Stimulated activated CD8-positive, alpha-beta memory T cell treated with anti-CD3 and anti-CD28 coated beads, Interleukin-15, amount 100 ng/mL, for 4 hours (primary cell): ENCODE measurements at places on chromosomes 12 and 14.

DNA sequence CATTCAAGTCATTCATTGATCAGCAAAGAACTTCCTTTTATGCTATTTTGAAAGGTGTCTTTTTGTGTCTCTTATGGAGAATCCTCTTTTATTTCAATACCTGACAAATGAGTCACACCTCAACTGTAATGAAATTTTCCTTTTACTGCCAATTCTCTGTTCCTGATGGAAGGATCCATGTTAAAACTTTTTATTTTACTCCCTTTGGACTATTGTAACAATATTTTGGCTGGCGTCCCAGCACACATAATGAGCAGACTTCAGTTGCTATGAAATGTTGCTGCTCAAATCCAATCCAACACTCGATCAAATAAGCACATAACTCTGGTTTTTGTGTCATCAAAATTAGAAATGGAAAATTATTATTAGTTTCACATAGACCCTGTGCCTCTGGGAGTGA is 21.9 kb upstream of the SLC15A5 start:
- DNase-seq: no peak

DNA sequence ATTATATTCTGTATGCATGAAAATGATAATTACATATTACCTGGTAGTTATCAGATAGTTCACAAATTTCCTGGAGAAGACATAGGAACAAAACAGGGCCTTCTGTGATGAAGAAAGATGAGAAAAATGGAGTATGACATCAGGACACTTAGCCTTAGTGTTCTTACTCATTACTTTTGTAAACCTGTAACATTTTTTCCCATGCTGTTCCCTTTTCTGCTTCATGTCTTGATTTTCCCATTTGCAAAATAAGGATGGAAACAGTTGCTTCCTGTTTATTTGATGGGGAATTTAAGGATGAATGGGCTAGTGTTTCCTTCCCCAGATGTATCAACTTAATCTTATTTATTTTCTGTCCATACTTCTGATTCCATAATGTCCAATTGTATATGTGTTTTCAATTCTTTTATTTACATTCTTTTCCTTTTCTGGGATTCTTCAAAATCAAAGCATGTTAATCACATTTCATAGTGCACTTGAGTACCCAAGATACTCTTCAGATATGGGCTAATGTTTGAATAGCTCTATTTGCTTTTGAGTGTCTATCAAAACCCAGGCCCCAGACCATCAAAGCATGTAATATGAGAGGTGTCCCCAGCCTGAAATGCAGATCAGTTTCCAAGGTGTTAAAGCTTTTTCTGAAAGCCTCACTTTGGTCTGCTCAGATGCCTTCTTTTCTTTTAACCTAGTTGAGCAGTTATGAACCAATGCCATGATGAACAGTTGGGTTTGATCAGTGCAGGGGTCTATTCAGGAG is 260.5 kb downstream of the RAD51B start:
- DNase-seq: no peak

- no peak for DNase-seq
Observed at GRCh38 chr14:74620923-74621322, 8.9 kb upstream of the LTBP2 start.

DNA sequence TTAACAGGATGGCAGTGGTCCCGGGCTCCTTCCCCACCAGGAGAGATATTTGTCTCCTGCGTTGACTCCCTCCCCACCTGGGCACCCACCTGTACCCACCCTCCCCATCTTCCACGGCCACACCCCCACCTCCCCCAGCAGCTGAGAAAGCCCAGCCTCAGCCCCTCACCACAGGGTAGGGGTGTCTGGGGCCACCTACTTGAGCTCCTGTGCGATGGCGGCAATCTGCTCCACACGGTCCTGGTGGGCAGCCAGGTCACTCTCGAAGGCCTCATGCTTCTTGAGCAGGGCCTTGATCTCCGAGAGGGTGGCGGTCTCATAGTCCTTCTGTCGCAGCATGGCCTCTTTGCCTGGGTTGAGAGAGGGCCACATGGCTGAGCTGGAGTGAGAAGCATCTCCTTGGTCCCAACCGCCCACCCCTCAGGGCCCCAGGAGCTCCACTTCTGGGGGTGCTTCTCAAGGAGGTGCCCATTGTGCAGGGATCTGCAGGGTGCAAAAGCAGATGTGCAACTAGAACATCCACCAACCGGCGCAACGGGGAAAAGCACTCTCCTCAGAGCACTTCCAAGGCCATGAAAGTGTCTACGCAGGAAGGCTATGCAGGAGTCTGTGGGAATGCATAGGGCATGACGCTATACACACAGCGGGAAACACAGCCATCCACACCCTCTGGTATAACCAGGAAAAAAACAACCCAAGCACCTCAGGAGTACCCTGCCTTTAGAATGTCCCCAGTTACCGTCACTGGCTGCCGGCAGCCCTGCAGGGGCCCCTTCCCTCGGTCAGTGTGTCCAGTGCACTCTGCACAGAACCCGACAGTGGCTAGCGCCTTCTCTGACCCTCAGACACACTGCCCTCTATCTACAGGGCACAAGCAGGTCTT is 92.6 kb upstream of the ZFP36L1 start:
- no peak for DNase-seq

DNA sequence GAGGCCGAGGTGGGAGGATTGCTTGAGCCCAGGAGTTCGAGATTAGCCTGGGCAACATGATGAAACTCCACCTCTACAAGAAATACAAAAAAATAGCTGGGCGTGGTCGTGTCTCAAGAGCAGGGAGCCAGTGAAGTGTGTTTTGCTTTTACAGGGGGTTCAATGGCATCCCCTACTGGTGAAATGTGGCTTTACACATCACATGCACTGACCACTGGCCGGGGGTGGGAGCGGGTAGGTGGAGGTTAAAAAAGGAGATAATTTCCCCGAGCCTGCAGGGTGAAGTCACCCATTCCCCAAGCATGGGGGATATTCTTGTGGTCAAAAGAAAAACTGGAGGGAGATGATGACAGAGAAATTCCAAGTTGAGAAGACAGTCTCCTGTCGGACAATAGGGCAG is 63.6 kb upstream of the PWP1 start:
- DNase-seq: no peak

- DNase-seq: no peak
Observed at GRCh38 chr12:102438047-102438826, 42.1 kb downstream of the IGF1 start.

GRCh38 chr14:20690848-20691640 is 2.5 kb downstream of the ANG start:
- DNase-seq: no peak

- DNase-seq: no peak
Observed at GRCh38 chr12:83113945-83114344, 427.2 kb downstream of the TMTC2 start.

DNA sequence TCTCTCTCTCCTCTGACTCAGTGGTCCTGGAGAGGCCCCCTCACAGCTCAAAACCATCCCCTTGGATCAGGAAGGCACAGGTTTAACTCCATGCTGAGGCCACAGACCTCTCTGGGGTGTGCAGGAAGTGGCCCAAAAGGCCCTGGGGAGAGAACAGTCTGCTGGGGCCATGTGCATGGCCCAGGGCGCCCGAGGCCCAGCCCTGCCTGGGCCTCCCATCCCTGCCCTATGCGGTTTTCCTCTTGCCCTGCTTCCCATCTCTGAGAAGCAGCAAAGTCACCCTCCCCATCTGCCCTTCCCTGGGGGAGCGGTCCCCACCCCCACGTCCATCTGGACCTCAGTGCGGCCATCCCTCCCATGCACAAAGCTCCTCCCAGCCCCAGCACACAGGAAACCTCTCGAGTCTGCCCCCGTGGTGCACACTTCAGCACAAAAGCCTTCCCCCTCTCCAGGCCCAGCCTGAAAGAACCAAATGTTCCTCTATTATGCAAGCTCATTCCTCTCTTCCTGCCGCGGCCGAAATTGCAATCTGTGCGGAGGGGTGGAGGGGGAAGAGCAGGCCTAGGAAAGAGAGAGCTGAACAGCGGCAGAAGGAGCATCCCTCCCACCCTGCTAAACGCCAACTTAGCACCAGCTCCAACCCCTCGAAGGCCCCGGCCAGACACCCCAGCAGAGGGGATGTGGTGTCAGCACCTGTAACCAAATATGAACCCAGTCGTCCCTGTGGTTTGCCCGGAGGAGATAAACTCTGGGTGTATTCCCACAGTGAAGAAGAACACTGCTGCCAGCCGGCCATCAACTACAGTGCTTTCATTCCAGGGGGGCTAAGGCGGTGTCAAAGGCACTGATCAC is 108.5 kb downstream of the SCARB1 start:
- DNase-seq: no peak

DNA sequence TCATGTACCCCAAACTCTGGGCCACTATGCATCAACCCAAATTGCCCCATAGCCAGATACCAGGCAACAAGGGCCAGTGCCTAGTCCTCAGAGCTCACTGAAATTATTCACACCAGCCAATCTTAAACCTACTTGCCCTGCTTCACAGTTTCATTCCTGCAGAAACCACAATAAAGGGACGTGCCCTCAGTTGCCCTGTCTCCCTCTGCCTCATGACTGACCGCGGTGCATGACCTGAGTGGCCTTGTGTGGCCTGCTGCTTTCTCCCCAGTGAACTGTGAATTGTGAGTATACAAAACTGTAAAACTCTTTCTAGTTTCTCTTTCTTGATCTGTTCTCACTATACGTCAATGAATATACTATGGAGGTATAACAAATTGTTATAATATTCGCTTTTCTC is 490.9 kb upstream of the MIS18BP1 start:
- no peak for DNase-seq

GRCh38 chr14:54202288-54202687 is 194.5 kb upstream of the CDKN3 start:
- DNase-seq: no peak

GRCh38 chr12:69932154-69932553 is 107.1 kb downstream of the MYRFL start:
- no peak for DNase-seq

DNA sequence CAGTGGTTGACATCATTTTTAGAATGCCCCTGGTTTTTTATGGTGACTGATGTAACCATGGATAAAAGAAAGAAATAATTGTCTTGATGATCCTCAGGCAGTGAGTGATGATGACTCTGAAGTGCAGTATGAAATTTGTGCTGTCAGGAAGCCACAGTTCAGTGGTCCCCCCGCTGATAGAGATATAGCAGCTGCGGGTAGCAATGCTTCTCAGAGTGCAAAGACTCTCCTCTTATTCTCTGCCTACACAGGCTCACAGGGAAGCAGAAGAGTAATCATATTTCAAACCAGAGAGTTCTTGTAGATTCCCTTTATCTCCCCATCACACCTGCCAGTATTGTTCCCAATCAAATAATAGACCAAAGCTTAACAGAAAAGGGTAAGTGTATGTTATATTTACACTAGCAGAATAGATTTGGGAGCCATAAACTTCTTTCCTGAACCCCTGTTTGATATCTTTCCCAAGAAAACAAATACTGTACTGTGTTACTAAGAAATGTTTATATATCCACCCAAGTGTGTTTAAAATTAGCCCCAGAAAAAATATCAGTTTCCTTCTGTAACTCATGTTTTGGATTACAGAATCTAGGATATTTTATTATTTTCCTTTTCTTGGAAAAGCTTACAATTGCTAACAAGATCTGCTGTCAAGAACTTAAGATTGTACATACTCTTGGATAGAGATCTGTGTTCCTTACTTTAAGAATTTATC is 1817.4 kb upstream of the FLRT2 start:
- DNase-seq: no peak

DNA sequence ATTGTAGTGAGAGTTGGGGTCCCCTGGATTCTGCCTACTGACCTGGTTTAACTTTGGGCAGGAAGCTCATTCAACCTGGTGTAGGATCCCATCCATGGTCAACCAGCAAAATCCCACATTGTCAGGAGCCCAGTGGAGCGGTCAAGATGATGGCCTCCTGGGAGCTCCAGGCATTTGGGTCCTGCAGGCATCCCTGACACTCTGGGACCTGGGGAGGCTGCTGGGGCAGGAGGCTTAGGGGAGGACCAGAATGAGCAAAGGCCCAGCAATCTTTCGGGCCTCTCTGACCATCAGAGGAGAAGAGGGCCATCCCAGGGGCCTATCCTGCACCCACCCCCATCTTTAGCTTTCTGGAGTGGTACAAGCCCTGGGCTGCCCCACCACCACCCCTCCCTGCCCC is 104.0 kb downstream of the PRMT8 start:
- no peak for DNase-seq

DNA sequence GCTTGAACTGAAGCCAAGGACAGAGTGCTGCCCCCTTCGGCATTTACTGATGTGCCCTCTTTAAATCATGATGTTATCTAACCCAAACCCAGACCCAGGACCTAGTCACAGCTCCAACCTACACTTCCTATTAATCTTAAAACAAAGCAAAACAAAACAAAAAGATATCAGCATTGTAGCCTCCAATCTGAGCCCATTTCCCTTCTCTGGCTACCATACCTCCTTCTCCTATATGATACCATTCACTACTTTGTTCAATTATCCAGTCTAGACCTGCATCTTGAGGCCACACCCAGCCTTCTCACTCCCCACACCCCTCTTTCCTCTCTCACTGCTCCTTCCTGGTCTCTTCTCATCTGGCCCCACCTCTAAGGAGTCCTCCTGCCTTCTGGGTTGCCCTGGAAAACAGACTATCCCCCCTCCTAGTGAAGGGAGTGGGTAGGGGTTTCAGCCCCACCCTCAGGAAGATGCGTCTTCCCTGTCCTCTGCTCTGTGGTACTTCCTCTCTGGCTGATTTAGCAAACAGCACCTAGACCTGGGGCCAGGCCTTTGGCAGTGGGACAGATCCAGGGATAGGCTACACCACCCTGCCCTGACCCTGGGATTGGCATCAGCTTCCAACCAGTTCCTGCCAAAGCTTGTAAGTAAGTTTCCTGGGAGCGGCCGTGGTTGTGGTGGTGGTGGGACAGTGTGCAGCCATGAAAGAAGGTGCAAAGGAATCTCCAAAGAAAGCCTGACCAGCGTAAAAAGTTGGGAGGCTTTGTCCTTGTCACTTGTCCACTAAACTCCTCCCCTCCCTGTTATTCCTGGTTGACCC is 3.3 kb downstream of the LTB4R start:
- DNase-seq: no peak

GRCh38 chr12:122927756-122928403 is 32.0 kb upstream of the VPS37B start:
- no peak for DNase-seq

- no peak for DNase-seq
Observed at GRCh38 chr12:112939761-112940381, 1.6 kb downstream of the OAS3 start.

GRCh38 chr12:80313209-80313608 is 130.8 kb upstream of the PTPRQ start:
- no peak for DNase-seq

GRCh38 chr14:97771340-97772045 is 974.3 kb downstream of the VRK1 start:
- DNase-seq: no peak

DNA sequence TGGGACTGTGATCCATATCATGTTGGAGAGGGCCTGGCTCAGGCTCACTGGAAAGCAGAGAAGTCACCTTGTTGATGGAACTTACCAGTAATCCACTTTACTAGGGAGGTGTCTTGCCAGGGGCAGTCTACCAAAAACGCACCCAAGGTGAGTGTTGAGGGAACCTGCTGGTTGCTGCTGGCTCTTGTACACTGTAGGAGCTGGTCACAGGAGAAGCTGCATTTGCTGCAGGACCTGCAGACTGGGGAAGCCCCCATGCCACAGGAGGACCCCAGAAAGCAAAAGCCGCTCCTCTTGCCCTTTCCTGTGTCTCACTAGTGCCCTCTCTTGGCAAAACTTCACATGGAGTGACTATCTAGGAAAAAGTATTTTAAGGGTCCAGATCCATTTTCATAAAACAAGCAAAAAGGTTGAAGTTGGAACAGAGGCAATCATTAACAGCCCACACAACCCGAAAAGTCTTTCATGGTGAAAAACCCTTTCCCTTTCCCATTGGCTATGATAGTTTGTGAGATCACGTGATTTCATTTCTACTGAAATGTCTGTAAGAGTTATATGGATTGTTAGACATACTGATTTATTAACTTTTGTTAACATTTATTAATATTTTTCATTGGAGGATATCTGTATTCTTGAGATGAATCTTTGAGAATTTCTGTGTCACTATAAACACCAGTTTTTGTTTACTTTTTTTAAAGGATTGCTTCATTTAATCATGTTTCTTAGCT is 59.2 kb downstream of the RASSF8 start:
- no peak for DNase-seq
